ENCODE measurements at places on chromosomes 7 and 10.

GRCh38 chr10:119061352-119061751, 19.3 kb downstream of the EIF3A start:
- DNase-seq, result no peak

GRCh38 chr7:94050046-94050445, 45.9 kb upstream of the BET1 start:
- DNase-seq, result no peak

DNA sequence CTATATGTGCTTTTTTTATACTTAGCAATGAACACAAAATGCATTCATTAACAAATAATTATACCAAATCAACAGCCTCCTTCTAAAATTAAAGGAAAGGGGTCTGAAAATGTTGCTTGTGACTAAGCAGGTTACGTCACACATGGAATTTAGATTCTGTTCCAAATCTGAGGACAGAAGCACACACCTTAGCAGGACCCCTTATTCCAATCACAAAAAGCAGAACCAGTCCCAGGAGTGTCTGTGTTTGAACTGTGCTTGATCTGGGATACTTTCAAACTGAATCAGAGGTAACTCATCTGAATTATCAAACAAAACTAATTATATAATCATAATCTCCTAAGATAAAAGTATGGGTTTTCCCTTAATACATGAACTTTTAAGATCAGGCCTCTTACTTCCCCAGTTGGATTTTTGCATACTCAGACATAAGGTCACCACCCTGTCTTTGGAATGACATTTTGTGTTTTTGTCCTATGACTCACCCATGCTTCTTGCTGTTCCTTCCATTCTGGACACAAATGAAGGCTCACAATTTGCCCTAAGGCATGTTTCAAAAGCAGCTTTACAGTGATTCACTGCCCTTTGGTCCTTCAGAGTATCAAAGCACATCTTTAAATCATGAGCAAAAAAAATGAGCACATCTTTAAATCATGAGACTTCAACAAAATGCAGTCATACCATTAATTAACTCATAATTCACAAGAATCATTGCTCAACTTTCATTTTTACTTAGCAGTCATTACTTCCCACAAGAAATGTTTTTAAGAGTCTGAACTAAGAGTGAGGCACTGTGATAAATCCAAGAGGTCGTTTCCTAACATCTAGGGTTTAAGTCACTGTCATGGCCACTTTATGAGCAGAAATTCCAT, 35.5 kb downstream of the SEMA3C start:
- peak; percentile 100 for DNase-seq

DNA sequence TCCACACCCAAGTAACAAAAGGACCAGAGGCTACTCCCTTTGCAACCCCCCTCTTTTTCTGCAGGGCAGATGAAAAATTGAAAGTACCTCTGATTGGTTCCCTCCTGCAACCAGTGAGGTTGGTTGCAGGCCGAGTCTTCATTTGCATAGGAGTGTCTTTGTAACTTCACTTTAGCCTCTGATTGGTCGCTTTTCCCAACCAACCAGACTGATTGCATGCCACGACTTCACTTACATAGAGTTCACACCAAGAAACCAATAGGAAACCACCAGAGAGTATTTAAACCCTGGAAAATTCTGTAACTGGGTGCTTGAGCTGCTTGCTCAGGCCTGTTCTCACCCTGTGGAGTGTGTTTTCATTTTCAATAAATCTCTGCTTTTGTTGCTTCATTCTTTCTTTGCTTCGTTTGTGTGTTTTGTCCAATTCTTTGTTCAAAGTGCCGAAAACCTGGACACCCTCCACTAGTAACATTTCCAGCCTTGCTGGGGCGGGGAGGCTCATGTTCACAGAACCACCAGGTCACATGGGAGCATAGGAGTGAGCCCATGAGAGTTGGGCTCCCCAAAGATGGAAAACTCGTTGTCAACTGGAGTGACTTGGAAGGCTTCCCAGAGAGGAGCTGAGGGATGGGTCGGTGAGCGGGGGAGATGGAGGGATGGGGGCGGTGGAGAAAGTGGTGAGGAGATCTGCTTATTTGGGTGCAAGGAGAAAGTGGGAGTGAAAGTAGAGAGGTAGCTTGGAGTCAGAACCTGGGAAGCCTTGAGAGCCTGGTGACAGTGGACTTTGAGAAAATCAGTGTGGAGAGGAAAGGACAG, 223.6 kb downstream of the GFRA1 start:
- DNase-seq, result no peak
